Hindlimb muscle (tissue), 1 donor: ENCODE measurements at places on chromosomes 5 and 9. TPM values are rescaled to one million over a fixed set of nuclear protein-coding genes. Genes with fewer than 3 reads are reported as not detected.

The SNCAIP gene
- polyA plus RNA-seq, result 5.7 TPM

The FGF1 gene
- 5.1 TPM for polyA plus RNA-seq

The CSF1R gene
- 45.1 TPM for polyA plus RNA-seq

The MEIKIN gene
- not detected for polyA plus RNA-seq

The FABP6 gene
- not detected for polyA plus RNA-seq

The HEMGN gene
- polyA plus RNA-seq, result 4.2 TPM

The ZFP2 gene
- polyA plus RNA-seq, result 2.4 TPM
